Activated CD8-positive, alpha-beta memory T cell treated with anti-CD3 and anti-CD28 coated beads for 1 hour (primary cell): ENCODE measurements at places on chromosomes 1 and 21.
A peak's percentile ranks its signal among the peaks of the same experiment; 100 is the strongest.

DNA sequence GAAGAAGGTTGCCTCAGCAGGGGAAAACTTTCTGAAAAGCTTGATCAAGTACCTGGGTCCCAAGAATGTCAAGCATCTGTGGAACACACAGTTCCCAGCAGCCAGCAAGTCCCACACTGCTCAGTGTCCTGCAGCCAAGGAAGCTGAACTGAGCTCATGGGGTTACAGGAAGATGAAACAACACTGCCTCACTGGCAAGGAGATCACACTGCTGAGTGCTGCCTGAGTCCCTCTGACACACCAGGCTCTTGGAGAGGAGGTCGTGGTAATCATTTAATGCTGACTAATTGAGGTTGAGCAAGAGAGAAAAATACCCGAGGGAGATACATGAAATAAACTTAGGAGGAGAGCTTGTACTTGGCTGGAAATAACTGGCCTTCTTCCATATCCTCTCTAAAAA, 75.2 kb downstream of the MPZL1 start:
- DNase-seq: no peak

DNA sequence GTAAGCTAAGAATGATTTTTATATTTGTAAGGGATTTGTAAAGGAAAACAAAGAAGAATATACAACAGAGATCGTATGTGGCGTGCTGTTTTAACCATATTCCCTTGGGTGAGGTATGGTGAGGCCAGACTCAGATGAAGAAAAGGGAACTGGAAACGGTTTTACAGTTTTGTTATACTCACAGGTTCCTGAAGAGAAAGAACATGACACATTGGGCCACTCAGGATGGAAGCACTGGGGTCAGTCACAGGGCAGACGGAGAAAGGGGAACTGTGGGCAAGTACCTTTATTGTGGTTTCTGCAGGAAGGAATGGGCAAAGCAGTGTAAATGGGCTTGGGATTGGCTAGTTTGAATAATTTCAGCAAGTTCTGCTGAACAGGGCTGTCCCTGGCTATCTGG, 177.4 kb downstream of the LBR start:
- DNase-seq: no peak

DNA sequence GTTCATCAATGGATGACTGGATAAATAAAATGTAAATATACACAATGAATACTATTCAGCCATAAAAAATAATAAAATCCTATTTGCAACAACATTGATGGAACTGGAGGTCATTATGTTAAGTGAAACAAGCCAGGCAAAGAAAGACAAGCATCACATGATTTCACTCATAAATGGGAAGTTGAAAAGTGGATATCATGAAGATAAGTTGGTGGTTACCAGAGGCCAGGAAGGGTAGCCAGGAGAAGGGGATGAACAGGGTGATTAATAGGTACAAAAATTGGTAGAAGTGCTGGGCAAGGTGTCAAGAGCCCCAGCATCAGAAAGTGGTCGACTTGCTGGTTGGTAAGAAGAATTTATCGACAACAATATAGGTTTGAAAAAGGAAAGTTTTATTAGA, 1.3 kb upstream of the PARK7 start:
- DNase-seq: no peak

DNA sequence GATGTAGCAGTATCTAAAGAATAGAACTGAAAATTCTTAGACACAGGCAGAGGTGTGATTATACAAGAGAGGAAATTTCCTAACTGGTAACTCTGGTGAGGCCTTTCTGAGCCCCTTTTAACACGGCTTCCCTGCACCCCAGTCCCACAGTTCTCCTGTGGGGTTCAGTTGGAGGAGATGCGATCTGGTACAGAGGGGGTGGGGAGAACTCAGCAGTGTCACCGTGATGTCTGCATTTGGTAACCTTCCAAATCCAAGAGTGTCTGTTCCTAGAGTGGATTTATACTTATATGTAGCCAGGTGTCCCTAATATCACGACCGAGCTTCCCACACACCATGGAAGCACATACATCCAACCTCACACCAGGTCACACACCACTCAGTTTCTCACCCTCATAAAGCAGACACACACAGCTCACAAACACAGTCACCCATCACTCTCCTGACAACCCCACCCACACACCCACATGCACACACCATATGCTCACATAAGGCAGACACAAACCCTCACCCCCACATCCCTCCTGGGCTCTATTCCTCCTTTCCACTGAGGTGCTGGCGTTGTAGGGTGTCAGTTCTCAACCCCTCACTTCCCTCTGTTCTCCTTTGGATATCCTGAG, 48.5 kb downstream of the RHBG start:
- DNase-seq: no peak

GRCh38 chr1:152479792-152480595, 30.6 kb upstream of the LCE5A start:
- DNase-seq: peak; percentile 33

DNA sequence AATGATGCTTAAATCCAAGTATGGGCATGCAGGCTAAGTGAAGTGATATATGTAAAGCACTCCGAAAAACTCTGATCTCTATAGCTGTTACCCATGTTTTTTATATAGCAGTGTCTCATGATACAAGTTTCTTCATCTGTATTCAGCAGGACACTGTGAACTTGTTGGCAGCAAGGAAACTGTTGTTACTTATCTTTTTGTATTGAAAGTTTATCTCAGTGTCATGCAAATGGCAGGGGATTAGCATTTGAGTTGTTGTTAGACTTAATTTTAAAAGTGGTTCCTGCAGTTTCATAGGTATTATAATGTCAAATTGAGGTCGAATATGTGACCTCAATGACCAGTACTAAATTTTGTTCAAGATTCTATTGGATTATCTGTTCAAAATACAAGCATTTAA, 47.9 kb downstream of the NCAM2 start:
- DNase-seq: no peak
